ENCODE measurements at places on chromosomes 1 and 21. TPM values are rescaled to one million over a fixed set of nuclear protein-coding genes. Genes with fewer than 3 reads are reported as not detected.

LMX1A gene
- not detected for total RNA-seq

FCGR3B gene
- not detected for total RNA-seq

ITGB2 gene
- 252 TPM for total RNA-seq

CELA2A gene
- total RNA-seq = not detected

CELA2B gene
- total RNA-seq = not detected

ZNF648 gene
- total RNA-seq = not detected

AGT gene
- total RNA-seq = not detected

RAD54L gene
- 18.0 TPM for total RNA-seq

C8B gene
- total RNA-seq = not detected

IRF6 gene
- total RNA-seq = not detected

KRTAP13-3 gene
- total RNA-seq = not detected

CADM3 gene
- total RNA-seq = not detected

GPR52 gene
- total RNA-seq = 2.5 TPM

LCE1F gene
- total RNA-seq = not detected

FCRL2 gene
- total RNA-seq = 136 TPM

CD53 gene
- 101 TPM for total RNA-seq

C4BPA gene
- not detected for total RNA-seq

ST6GALNAC5 gene
- total RNA-seq = not detected

Measured in Karpas-422 (cell line).